ENCODE measurements at places on chromosomes 3 and 15.

GRCh38 chr3:134393074-134393473, 18.8 kb upstream of the AMOTL2 start:
- no peak for DNase-seq

DNA sequence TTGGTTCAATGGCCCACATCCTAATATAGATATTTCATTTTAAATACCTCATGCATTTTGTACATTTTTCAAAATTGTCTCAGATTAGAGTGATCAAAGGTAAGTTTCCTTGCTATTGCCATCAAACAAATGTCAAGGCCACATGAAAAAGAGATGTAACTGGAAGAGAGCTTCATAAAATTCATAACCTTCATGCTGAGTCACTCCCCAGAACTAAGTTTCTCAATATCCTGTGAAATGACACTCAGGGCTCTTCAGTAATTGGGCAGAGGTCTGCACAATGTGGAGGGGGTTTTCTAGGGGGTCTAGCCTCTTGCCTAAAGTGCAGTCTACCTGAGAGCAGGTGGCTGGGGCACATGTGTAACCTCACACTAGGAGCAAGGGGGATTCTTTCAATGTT, 152.2 kb upstream of the SLC2A2 start:
- no peak for DNase-seq

DNA sequence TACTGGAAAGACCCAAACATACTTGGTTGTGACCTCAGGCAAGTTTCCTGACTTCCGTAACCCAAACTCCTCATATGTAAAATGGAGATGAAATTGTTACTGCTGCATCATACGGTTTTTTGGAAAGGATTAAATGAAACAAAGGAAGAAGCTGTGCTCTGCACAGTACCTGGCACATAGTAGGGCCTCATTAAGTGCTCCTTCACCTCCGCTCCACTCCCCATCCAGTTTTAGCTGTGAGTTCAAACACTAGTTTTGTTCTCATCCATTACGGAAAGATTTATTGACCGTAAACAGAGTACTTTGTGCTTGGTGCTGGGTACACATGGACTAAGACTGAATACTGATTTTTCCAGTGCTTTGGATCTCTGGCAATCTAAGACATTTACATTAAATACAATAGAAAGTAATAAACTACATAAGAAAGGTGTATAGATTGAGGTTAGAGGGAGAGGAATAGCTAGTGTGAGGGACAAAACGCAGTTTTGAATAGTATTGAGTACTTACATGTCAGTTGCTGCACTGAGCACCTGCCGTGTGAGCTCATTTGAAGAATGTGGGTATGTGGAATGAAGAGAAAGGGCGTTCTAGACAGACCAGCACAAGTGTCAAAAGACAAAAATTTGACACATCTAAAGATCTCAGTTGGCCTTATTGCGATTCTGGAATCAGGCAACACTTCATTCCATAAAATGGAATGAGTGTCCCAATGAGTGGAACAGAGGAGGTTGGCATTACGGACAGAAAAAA, 594 bp upstream of the ICE2 start:
- no peak for DNase-seq

DNA sequence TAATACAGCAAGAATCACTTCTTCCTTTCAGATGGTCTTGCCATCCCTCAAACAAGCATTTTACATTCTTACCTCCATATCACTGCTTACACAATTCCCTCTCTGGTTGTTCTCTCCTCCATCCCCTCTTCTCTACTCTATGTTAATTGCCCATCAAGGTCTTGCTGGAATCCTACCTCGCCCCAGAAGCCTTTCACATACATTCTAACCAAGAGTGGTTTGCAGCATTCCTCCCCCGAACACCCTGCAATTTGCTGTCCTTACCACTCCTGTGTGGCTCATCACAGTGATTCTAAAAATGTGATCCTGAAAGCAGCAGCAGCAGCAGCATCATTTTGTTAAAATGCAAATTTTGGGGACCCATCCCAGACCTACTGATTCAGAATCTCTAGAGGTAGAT, 30.6 kb downstream of the TNIK start:
- no peak for DNase-seq

- no peak for DNase-seq
Measured at GRCh38 chr15:88740356-88740755, 62.9 kb upstream of the ACAN start.

DNA sequence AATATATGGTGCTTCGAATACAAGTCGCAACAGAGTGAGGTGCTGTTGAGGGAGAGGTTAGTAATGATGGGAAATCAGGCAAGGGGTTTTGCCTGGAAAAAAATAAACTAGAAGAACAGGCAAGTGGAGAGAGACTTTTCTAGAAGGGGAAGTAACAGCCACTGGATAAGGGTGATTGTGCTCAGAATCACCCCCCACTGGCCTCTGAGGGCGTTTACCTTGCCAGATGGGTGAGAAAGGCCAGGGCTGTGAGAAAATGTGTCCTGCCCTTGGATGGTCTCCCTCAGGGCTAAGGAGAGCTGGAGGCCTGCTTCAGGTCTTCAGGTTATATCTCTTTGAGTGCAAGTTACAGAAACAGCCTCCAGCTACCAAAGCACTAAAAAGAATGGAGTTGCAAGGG, 151.8 kb downstream of the MEX3B start:
- no peak for DNase-seq

DNA sequence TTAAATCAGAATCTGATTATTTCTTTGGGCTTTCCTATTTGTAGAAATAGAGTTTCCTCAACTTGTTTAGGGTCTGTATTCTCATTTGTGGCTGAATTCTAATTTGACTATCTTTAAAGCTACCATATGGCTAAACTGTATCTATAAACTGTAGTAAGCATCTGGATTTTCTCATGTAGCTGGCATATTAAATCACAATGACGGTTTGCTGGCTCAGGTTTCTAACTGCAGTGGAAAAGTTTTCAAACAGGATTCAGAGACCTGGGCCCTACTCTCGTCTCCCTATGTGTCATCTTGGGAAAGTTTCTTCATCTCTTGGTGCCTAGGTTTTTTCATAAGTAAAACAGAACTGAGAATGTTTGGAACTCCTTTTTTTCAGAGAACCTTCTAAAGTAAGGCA, 68.3 kb downstream of the GALK2 start:
- no peak for DNase-seq

Data from upper lobe of right lung (tissue), 1 donor.